ENCODE measurements at places on chromosomes 6 and 20.

DNA sequence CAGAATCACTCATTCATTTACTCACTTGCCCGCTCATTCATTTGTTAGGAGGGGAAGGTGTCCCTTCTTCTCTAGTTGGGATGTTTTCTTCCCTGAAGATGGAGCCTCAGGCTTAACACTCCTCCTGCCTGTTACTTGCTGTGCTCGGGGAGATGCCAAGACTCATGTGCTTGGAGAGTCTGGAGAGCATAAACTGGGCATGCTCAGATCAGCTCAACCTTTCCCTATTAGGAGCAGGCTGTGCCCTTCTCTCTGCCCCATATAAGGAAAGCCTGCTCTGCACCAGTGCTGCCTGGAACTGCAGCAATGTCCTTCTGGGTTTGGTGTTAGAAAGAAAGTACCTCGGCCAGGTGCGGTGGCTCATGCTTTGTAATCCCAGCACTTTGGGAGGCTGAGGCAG is 18.0 kb upstream of the UBE2V1 start:
- DNase-seq = no peak

GRCh38 chr20:46701556-46701955 is 7.9 kb upstream of the SLC2A10 start:
- no peak for DNase-seq

DNA sequence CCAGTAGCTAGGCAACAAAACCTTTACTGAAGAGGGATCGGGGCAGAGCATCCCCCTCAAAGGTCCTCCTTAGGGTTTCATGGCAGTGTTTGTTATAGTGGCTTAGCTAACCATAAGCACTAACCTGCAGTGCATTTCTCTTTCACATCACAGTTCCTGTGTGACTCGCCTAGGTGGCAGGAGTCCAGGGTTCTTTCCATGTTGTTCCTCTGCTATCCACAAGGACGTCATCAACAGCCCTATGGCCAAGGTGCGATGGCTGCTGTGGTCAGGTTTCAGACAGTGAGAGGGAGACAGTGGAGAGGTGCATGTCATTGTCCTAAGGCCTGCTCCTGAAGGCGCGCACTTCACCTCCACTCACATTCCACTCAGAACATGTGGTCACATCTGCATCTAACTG is 38.8 kb upstream of the FOXA2 start:
- DNase-seq = no peak

GRCh38 chr6:38570750-38571149 is 69.0 kb downstream of the BTBD9 start:
- no peak for DNase-seq

DNA sequence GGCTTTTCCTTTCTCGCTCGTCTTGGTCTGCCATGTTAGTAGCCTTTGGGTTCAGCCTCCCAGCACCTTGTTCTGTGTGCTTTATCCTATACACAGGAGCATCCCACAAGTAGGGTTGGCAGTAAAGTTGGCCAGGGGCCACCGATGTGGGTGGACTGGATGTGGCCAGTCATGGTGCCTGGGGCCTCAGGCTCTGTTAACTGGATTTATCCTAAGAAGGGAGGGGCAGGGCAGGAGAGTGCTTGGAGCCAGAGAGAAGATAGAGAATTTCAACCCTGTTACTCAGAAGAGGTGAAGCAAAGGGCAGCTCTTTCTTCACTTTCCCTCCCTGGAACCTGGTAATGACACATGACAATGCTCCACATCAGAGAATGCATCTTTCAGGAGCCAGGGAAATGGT is 14.1 kb upstream of the SIRPB2 start:
- no peak for DNase-seq

All from SK-N-SH (cell line).